ENCODE measurements at places on chromosomes 5 and 9. TPM values are rescaled to one million over a fixed set of nuclear protein-coding genes. Genes with fewer than 3 reads are reported as not detected.

- DNase-seq, result no peak
Observed at GRCh38 chr5:180613188-180613813, 22.0 kb upstream of the SCGB3A1 start.

DNA sequence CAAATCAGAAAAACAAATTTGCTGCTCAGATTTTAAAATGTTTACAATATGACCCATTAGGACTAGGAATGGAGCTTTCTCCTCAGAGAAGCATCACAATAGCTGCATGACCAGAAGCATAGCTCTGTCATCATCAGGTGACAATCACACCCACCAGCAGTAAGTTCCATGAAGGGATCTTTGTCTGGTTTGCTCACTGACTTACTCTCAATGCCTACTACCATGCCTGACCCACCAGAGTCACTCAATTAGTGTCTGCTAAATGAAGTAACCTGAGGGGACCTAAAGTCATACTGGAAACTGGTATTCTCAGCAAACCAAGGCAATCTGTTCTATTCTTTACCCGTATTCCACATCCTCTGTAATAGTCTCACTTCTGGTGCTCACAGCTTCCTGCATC lies 7.7 kb downstream of the ERMP1 start:
- DNase-seq, result no peak

DNA sequence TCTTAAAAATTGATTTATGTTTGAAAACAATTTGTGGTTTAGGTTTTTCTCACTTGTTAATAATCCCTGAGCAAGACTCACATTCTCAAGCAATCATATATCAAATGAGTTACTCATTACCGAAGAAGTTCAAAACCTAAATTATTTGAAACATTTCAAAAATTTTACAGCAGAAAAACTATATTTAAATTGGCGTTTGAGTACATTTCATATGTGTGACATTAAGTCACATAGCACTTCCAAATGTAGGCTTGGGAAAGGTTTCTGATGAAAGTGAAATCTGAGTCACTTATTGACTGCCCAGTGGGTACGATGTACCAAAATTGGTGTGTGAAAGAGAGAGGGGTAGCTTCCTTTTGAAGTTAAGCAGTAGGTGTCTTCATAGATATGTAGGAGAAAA lies 411.4 kb upstream of the SGCD start:
- no peak for DNase-seq

DNA sequence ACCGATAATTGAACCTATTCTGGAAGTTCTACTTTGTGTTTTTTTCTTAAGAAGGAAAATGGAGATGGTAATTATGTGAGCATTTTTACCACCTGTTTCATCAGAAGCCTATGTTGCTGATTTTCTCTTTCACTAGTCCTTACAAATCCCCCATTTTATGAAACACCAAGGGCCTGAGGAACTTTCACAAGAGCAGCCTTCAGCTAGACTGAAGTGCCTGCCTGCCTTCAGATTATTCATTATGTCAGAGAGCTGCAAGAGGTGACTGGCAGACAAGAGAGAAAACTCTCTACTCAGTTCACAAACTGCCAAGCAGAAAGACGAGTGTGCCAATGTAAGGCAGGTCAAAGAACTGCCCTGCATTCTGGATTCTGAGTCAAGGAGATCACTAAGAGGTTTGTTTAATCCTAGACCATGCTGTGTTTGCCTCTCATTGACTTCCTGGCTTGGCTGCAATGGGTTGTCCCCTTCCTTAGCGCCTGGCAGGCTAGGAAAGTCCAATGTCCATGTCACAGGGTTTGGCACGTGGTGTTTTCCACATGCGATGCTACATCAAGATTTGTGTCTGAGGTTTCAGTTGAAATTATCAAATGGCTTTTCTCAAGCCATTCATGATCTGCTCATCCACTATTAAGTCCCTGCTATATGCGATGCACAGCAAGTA lies 143.3 kb downstream of the CDC42SE2 start:
- no peak for DNase-seq

- peak; percentile 50 for DNase-seq
Observed at GRCh38 chr5:91162534-91163381, 220.4 kb downstream of the ARRDC3 start.

- peak; percentile 73 for DNase-seq
Observed at GRCh38 chr9:127183814-127184582, 61.6 kb upstream of the ANGPTL2 start.

- no peak for DNase-seq
Observed at GRCh38 chr5:96157841-96158291, 196.2 kb upstream of the ELL2 start.

DNA sequence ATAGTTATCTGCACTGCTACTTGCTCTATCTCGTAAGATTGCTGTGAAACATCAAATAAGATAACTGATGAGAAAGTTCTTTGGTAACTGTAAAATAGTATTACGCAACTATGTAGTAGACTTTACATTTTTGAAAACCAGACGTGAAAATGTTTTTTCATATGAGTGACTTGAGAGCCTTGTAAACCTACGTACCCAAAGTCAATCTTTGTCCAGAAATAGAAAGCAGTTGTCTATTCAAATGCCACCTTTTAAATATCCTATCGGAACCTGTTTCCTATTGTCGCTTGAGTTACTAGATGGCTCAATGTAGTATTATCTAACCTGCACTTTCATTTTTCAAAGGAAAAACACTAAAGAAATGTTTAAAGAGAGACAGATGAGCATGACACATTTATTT lies 1.6 kb downstream of the FNIP1 start:
- no peak for DNase-seq

DNA sequence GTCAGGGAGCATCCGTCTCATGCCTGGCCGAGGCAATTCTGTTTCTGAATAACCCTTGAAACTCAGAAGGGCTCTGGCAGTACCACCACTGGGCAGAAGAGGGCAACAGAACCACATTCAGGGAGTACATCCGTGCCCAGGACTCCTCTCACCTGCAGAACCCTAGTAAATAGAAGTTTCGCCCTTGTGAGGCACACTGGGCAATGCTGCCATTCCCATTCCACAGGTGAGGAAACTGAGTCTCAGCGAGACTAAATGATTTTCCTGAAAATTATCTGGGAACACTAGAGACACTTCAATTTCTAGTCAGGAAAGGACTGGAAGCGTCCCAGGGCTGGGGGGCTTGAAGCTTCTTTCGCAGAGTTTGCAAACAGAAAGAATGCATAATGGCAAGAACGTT lies 74.7 kb downstream of the FGF1 start:
- peak; percentile 80 for DNase-seq

- DNase-seq, result no peak
Observed at GRCh38 chr9:108575276-108575675, 280.5 kb downstream of the ACTL7B start.

The TRMO gene
- total RNA-seq, result 5.8 TPM

The LHX2 gene
- total RNA-seq, result not detected

The C1QTNF3 gene
- 0.70 TPM for total RNA-seq

The PCDHA9 gene
- not detected for total RNA-seq

The PLPP7 gene
- 115 TPM for total RNA-seq
